Keratinocyte (primary cell): ENCODE measurements at places on chromosomes 5 and 9. TPM values are rescaled to one million over a fixed set of nuclear protein-coding genes. Genes with fewer than 3 reads are reported as not detected.

GRCh38 chr5:161846746-161847145 lies 1.2 kb upstream of the GABRA1 start:
- no peak overlapping the region for H3K4me3 ChIP-seq
- peaks cover 4% of the 10 kb centered on the region for H3K27me3 ChIP-seq
- H3K36me3 ChIP-seq = no peaks in the 10 kb centered on the region
- H3K4me1 ChIP-seq = no peaks in the 10 kb centered on the region
- no peak for DNase-seq
- no peak overlapping the region for H3K27ac ChIP-seq

- H3K4me1 ChIP-seq = peaks cover 10% of the 10 kb centered on the region
- no peak overlapping the region for H3K27ac ChIP-seq
- H3K4me3 ChIP-seq = no peak overlapping the region
- H3K27me3 ChIP-seq = no peaks in the 10 kb centered on the region
- no peaks in the 10 kb centered on the region for H3K36me3 ChIP-seq
- no peak for DNase-seq
Observed at GRCh38 chr5:54704333-54704732, 186.8 kb downstream of the SNX18 start.

DNA sequence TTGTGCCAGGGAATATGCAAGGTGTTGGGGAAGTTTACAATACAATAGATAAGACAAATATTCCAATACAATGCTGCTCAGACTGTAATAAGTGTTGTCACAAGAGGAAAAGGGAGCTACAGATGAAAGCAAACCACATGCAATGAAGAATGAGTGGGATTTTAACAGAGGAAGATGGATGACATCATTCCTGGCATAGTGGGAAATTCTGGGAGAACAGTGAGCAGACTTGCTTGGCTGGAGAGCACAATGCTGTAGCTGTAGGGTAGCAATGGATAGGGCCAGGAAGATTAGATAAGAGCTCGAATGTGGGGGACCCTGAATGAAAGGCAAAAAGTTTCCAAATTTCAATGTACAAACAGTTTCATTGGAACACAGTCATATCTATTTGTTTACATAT lies 9.5 kb upstream of the DPYSL3 start:
- H3K27ac ChIP-seq = no peak overlapping the region
- H3K4me1 ChIP-seq = no peaks in the 10 kb centered on the region
- no peaks in the 10 kb centered on the region for H3K36me3 ChIP-seq

- H3K36me3 ChIP-seq = no peaks in the 10 kb centered on the region
- H3K27ac ChIP-seq = no peak overlapping the region
- H3K4me3 ChIP-seq = no peak overlapping the region
- H3K4me1 ChIP-seq = no peaks in the 10 kb centered on the region
Observed at GRCh38 chr5:171692107-171692506, 93.5 kb upstream of the SMIM23 start.

LCN15 gene
- not detected in 3 replicates for polyA plus RNA-seq
